ENCODE measurements at places on chromosomes 6 and 20.

- DNase-seq = no peak
These were observed 6.3 kb upstream of the GTF3C6 start for GRCh38 chr6:110951986-110952794.

DNA sequence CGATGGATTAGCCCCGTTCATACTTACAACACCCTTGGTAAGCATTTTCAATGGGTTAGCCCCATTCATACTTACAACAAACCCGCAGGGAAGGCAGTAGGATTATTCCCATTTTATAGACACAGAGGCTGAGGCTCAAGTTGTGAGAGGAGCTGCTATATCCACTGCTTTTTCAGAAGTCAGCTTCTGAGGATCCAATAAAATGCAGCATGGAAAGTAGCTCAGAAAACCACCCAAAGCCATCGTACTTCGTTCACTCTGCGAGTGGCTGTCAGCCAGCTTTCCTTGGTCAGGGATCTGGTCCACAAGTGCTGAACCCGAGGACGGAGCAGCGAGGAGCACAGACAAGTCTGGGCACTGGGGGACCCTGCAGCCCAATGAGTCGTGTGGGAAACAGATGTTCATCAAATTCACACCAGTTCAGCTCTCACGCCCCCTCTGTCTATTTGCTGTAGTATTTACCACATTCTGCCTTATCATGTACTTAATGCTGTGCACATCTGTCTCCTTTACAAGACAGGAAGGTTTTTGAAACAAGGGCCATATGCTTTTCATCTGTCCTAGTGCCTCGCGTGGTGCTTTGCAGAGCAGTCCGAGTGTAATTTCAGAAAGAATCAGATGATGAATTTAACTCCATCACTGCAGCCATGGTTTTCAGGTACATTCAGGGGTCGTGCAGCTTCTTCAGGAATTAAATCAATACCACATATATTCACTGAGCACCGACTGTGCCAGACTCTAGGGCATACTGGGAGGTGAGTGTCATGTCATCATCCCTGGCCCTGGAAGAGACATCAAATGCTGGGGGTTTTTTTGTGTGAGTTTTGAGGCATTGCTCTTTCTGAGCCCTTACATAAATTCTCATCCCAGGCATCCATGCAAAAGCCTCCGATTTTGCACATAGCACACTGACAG lies 256.9 kb downstream of the CDH26 start:
- no peak for DNase-seq

- DNase-seq = no peak
These were observed 152.8 kb downstream of the TAF4 start for GRCh38 chr20:61912665-61913422.

DNA sequence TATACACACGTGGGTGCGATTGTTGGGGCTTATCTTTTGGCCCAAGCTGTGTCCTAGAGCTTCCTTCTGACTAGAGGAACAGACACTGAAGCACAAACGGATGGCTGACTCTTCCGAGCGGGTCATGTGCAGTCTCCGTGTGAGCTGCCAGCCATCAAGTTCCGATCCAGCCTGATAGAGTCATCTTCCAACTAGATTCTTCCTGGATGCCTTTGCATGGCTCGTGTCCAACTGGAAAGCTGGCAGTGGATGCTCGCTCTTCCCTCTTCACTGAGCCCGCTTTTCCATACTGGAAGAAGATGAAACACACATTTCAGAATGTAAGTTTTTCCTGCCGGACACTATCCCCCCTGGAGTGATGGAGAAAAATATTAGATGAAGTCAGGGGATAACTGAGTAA lies 148.1 kb downstream of the SCML4 start:
- no peak for DNase-seq

- no peak for DNase-seq
These were observed 73.0 kb downstream of the GFRA4 start for GRCh38 chr20:3590164-3590563.

- no peak for DNase-seq
These were observed 17.8 kb upstream of the RSPO3 start for GRCh38 chr6:127100510-127101140.

GRCh38 chr6:149130508-149130907 lies 187.0 kb upstream of the TAB2 start:
- DNase-seq = no peak

DNA sequence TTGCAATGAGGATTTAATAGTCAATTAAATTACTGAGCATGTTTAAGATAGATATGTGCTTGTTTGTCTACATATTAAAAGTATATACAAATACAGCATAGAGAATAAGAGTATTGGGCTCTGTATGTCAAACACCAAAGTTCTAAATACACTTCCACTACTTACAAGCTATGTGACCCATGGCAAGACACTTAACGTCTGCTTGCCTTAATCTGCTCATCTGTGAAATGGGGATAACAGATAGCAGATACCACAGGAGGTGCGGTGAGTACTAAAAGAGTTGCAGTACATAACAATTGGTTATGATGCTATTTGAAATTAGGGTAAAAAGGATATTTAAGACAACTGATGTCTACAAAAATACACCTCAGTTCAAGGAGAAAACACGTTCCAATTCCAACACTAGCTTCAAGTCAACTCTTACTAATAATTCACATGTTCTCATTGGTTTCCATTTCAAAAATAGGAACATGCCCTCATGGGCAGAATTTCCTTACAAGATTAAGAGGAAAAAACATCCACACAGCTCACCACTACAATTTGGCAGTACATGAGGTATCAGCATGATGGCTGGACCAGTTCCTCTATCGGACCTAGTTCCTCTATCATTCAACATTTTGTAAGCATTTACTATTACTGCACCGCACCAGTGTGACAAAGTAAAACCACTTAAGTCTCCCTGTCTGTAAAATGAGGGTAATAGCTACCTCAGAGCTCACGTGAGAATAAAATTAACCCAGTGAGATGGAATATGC lies 101.1 kb downstream of the SMLR1 start:
- DNase-seq = no peak

DNA sequence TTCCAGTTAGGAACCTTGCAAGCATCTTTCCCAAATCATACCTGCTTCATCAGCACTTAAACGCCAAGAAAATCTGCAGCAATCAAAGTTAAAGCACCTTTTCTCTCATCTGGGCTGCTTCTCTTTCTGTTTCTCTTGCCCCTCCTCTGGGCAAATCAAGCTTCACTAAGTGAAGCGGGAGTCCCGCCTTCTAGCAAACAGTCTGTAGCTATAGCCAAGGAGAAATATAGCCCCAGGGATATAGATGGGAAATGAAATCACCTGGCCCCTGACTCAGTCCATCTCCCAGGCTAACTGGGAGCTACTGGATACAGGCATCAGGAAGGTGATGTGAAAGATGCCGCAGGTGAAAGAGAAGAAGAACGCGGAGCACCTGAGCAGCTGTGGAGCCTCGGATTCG lies 481.9 kb downstream of the C6orf118 start:
- no peak for DNase-seq

DNA sequence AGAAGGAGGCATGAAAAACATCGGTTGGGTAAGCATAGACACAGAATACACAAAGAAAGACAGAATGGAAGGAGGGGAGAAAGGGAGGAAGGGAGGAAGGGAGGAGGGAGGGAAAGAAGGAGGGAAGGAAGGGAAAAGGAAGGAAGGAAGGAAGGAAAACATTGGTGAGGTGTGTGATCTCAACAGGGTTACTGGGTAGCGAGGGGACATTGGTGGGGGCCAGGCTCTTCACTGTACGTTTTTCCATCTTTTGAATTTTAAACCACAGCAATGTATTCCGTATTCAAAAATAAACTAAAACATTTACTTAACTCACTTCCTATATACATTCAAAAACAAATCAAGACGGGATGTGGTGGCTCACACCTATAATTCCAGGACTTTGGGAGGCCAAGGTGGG lies 20.7 kb upstream of the BPIFA2 start:
- DNase-seq = no peak

GRCh38 chr20:41798930-41799502 lies 180.8 kb upstream of the CHD6 start:
- no peak for DNase-seq

- DNase-seq = no peak
These were observed 108.5 kb downstream of the UNC5CL start for GRCh38 chr6:40930555-40930954.

DNA sequence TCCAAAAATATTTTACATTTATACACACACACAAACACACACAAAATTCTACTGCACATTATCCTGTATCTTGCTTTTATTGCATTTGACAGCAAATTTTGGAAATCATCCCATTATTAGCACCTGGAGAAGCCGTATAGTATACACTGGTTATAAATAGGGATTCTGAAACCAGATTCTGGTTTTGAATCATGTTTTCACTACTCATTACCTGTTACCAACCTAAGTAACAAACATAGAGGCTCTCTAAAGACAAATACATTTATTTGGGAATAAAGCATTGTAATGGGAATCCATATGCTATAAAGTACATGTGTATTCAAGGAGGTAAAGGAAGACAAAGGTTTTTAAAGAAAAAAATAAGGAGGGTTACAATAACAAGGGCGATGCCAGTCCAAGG lies 106.8 kb downstream of the OR2B2 start:
- no peak for DNase-seq

GRCh38 chr6:35634316-35634715 lies 54.4 kb downstream of the FKBP5 start:
- DNase-seq = no peak

DNA sequence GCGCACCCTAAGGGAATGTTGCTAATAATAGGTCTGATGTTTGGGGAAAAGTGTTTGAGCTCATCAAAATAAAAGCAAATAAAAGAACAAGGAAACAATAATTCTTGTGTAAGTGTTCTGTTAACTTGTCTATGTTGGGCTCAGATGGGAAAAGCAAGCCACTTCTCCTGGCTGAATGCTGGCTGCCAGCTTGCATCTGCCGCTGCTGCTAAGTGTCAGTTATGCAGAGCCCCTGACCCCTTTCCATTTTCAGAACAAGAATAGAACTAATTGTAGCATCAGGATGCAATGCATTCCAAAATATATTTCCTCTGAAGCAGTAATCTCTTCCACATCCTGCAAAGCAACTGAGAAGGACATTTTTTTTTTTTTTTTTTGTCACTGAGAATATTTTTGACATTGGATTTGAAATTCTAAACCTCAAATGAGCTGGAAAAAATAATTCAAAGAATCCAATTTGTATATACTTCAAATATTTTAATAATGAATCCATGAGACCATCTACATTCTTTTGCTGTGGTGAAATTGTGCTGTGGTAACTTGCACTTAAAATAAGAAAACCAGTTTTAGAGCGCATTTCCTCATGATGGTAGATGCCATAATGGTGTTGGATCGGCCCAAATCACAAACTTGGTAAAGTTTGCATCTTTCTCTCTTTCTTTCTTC lies 43.9 kb upstream of the DEK start:
- DNase-seq = no peak

- no peak for DNase-seq
These were observed 453.6 kb downstream of the COL12A1 start for GRCh38 chr6:74752303-74752702.

DNA sequence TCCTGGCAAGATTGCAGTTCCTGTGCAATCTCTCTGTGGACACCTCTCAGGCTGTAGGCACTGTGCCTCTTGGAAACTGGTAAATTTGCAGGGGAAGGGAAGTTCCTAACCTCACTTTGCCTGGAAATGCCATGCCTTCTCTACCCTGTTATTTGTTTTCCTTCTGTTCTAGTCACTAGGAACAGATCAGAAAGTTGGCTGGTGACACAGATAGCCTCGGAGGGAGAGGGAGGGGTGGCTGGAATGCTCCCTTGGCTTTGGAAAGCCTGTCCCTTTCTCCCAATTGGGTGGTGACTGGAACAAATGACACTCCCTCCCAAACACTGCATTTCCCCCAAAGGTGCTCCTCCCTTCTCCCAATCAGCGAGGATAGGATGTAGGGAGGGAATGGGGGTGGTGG lies 131.5 kb upstream of the F13A1 start:
- DNase-seq = no peak

DNA sequence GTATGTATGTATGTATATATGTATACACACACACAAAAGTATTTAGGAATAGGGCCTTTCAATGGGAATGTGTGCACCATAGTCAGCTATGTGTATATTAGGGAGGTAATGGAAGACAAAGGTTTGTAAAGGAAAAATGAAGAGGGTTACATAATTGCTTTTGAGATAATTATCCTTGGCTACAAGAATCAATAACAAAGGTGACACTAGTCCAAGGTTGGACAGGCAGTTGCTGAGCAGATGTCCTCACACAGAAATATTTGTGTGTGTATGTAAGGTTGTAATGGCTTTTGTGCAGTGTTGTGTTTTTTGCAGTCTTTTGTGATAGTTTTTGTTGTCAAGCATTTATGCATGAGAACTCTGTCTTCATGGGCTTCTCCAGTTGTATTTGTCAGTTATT lies 157.9 kb upstream of the MARCKS start:
- no peak for DNase-seq

- DNase-seq = no peak
These were observed 72.4 kb upstream of the BTBD3 start for GRCh38 chr20:11845340-11845739.

DNA sequence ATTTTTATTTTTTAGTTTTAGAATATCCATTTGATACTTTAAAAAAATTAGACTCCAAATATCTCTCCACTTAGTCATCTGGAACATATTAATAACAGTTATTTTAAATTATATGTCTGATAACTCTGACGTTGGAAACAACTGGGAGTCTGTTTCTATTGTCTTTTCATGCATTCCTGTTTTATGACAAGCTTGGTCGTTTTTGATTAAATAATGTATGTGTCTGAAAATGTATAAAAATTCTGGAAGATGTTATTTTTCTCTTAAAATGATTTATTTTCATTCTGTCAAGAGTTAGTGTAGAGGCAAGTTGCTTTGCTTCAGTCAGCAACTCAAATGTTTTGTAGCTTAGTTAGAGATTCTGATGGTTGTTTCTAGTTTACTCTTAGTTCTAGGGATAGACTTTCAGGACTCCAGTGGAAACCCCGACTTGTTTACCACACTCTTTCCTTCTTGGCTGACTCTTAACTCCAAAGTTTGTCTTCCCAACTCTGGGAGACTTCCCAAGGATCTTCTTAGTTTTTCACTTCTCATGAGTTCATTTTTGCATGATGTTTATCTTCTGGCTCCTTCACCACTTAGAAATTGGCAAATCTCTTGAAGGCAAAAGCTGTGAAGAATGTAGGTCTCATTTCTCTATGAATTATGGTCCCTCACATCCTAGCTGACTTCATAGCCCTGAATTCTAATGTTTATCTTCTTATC lies 190.9 kb downstream of the LAMA2 start:
- DNase-seq = no peak

Data from left forelimb (tissue), 1 donor.